Vagina (tissue), 2 donors: ENCODE measurements at places on chromosomes 7 and 10.

GRCh38 chr10:85377029-85377806 is 989.4 kb downstream of the GRID1 start:
- DNase-seq = no peak

DNA sequence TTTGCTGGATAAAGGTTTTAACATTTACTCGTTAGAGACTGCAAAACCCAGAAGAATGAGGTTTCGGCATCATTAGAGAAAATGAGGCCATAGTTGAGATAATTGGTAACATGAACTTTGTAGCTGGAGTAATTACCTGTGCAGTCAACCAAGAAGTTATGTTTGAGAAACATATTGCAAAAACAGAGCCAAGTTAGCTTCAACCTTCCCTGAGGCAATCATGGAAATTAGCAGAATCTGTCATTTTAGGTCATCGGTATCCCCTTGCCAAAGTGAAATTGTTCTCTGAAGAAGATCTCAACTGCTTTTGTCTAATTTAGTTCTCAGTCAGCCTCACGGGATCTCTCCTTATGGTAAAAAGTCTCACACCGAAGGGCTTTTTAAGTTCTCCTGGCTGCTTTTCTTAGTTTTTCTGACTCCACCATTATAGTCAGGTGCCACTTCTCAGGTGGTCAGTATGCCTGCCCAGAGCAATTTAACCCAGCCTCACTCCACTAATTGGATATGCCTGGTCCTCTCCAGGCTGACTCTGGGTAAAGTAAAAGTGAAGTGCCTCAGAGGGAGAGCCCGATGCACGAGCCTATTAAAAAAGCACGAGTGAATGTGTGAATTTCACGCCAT is 52.5 kb downstream of the NRCAM start:
- no peak for DNase-seq

GRCh38 chr10:96878057-96878456 is 46.0 kb downstream of the LCOR start:
- DNase-seq = no peak

DNA sequence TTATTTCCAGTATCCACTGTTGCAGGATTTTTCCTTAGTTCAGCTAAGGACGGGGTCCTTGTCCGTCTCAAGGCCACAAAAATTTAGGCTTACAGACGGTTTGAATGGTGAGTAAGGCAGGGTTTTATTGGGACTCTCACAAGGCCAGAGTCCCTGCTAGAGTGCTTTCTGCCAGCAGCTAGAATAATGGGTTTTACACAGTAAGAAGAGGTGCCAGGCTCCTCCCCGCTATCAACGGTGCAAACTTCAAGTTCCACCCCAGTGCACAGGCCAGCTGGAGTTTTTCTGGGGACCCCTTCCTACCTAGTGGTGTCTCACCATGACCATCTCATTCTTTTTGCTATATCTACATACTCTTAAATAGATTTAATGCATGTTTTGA is 198.5 kb upstream of the KCTD7 start:
- DNase-seq = no peak

DNA sequence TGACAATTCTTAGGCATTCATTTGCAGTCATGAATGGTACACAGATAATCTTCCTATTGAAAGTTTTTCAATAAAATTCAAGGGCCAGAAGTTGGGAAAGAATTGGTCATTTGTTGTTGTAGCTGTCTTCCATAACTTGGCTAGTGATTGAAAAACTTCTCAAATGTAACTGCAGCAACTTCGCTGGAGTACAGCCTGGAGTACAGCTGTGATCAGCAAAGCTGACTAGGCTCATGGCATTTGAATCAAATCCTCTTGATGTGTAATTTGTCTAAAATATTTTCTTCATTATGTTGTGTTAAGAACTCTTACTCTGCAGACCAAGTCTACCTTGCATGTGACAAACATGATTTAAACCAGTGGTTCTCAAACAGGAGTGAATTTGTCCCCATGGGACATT is 226.5 kb upstream of the STEAP1 start:
- DNase-seq = no peak

GRCh38 chr7:5779141-5779540 is 2.3 kb downstream of the RNF216 start:
- DNase-seq = no peak

DNA sequence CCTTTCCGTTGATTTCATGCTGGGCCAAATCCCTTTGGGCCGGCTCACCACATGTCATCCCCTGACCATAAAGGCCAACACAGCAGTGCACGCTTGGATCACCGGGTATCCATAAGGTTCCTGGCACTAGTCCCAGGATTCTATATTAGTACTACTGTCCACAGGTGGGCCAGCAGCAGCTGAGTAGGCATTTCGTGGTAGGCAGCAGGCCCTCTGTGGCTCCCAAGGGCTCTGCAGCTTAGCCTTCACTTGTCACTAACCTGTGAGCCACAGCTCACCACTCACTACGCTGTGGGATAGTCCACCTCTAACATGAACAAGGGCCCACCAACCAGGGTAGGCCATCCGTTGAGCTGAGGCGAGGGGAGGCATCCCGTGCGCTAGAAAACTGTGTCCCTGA is 89.2 kb upstream of the MALRD1 start:
- no peak for DNase-seq

GRCh38 chr10:10850214-10850613 is 167.5 kb upstream of the CELF2 start:
- no peak for DNase-seq

- DNase-seq = no peak
Measured at GRCh38 chr10:32095116-32095733, 39.0 kb upstream of the KIF5B start.

GRCh38 chr7:132765861-132766260 is 189.6 kb upstream of the PLXNA4 start:
- DNase-seq = no peak

DNA sequence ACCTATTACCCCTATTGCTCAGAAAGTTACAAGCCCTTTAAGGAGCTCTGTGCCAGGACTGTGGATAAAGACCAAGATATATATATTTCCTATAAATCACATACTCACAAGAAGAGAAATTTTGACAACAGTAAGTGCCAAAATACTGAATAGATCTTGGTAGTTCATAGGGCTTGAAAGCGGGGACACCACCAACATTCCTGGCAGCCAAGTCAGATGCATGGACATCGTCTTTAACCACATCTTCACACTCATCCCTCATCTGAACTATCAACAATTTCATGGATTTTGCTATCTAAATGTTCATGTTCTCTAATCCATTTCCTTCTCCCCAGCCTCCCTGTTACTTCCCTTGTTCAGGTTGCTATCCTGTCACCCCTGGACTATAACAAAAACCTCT is 67.5 kb upstream of the LRRC17 start:
- no peak for DNase-seq

GRCh38 chr10:99619090-99619800 is 994 bp downstream of the SLC25A28 start:
- no peak for DNase-seq

DNA sequence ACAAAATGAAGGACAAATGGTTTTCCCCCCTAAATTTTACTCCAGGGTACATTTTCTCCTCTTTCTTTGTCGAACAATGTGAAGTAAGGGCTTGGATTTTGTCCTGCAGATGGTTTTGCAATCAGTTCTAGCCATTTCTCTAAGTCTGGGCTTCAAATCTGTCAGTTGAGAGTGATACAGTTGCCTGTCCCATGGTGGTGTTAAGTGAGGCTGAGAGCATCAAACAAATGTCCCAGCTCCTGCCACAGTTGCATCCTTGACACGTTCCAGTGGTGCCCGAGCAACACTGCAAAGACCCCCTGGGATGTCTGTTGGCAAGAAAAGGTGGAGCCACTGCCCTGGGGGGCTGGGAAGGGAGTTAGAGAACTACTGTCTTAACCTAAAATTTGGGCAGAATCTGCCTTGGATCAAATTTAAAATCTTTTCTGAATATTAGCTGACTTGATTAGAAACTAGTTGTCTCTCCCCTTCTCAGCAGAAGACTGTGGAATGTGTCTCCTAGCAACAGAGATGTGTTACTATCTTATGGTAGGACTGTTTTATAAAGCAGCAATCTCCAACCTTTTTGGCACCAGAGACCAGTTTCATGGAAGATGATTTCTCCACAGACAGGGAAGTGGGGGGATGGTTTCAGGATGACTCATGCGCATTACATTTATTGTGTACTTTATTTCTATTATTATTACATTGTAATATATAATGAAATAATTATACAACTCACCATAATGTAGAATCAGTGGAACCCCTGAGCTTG is 102.0 kb upstream of the STEAP1B start:
- peak; percentile 79 for DNase-seq

GRCh38 chr10:62803724-62804355 is 680 bp upstream of the ADO start:
- DNase-seq = no peak

GRCh38 chr7:110962826-110963225 is 128.1 kb upstream of the LRRN3 start:
- no peak for DNase-seq

DNA sequence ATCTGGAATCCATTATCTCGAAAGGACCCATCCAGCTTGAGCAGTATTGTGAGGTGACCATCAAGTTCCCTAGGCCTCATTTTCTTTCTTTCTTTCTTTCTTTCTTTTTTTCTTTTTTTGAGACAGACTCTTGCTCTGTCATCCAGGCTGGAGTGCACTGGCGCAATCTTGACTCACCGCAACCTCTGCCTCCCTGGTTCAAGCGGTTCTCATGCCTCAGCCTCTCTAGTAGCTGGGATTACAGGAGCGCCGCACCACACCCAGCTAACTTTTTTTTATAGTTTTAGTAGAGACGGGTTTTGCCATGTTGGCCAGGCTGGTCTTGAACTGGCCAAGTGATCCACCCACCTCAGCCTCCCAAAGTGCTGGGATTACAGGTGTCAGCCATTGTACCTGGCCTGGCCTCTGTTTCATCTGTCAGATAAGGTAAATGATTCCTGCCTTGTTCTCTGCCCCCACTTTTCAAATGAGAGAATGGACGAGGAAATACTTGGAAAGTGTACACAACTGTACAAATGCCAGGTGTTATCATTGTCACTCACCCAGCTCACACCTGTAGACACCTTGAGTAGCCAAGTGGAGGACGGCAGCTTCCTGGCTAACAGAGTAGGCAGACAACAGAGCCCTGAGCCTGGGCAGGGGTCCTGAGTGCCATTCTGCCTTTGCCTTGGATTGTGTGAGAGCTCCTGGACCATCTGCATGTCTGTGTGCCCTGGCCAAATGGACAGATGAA is 54.1 kb downstream of the HK1 start:
- DNase-seq = no peak

- DNase-seq = no peak
Measured at GRCh38 chr10:124678557-124679240, 65.5 kb downstream of the FAM53B start.

DNA sequence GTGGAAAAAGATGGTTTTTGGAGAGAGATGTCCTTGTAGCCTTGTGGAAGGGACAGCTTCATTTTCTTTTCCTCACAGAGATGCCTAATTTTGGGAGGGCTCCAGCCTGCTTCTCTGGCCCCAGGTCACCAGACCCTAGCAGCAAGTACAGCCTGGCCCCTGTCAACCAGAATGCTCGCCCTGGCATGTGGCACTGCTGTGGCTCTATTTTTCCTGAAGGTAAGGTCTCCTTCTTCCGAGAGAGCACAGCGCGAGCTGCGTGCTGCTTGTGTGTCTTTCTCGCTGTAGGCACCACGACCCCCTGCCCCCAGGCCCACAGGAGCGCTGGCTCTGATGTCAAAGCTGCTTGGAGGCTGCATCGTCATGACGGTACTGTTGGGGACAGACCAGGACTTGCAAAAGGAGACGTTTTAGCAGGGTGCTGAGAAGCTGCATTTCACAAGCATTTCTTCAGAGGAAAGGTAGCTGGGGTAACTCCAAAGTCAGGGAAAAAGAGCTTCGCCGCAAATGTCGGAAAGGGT is 58.7 kb downstream of the CLEC2L start:
- DNase-seq = peak; percentile 62

GRCh38 chr7:17044861-17045260 is 163.1 kb upstream of the AGR3 start:
- no peak for DNase-seq

DNA sequence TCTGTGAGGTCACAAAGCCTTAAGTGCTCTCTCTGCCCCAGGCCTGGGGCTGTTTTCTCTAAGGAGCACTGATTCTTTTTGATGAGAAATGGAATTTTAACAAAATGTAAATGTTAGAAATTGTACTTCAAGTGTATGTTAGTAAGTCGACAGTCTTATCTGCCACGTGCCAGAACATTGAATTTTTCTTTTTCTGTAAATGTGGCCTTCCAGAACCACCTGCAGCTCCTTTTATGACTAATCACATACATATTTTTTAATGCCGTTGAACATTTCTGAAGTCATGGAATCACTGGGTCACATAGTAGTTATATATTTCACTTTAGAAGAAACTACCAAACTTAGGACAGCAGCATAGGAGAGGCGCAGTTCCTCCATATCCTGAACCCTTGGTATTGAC is 38.0 kb downstream of the UBE3C start:
- no peak for DNase-seq

DNA sequence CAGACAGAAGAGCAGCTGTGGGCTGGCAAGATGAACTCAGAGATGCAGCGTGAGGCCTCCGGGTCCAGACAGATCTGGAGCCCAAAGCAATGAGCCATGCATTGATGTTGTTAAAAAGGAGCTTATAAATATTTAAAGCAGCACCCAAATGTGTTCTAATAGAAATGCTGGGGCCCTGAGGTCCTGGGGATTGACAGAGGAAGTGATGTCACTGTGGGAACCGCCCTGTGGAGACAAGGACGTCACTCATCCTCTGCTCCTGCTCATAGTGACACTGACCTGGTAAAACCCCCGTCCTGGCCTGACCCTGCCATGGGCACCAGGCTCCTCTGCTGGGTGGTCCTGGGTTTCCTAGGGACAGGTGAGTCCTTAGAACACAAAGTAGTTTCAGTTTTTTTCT is 197.0 kb upstream of the PRSS58 start:
- peak; percentile 49 for DNase-seq

- DNase-seq = no peak
Measured at GRCh38 chr10:29618341-29619171, 16.2 kb downstream of the SVIL start.

GRCh38 chr7:144527051-144527471 is 123.6 kb upstream of the NOBOX start:
- DNase-seq = no peak

DNA sequence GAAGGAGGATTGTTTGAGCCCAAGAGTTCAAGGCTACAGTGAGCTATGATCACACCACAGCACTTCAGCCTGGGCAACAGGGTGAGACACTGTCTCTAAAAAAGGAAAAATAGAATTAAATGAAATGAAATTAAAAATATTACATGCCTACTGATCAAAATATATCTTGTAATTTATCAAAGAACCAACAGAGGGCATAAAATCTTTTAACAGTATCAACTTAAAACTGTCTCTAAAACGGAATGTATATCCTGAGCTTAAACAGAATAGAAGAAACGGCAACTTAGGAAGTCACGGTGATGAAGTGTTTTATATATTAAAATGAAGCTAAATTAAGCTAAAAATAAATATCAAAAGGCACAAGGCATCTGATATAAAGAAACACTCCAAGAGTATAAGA is 78.8 kb downstream of the MTPAP start:
- DNase-seq = no peak

- no peak for DNase-seq
Measured at GRCh38 chr7:91457208-91457607, 193.0 kb downstream of the FZD1 start.

GRCh38 chr7:143013893-143014292 is 13.0 kb downstream of the OR9A2 start:
- DNase-seq = no peak

- DNase-seq = no peak
Measured at GRCh38 chr10:76453997-76454396, 1022.6 kb downstream of the LRMDA start.
